Kasumi-1 (cell line): ENCODE measurements at places on chromosomes 7 and 10.

DNA sequence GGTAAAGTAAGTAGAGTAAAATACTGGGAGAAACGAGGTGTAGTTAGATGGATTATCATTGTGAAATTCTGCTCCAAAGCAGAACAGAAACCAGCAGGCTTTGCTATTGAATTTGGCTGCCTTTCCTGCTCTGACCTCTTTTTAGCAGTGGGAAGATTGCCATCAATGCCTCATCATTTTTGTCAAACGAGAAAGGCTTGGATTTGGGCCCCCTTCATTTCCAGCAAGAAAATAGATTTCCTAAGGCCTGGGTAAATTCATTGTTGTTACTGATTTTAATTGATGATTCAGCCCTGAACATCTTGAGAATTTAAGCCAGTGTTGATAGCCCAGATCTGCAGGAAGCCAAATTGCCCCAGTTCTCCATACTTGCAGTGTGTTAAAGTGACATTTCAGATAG lies 35.2 kb upstream of the ASAH2 start:
- no peak for DNase-seq

- DNase-seq = no peak
Measured at GRCh38 chr10:132480356-132480755, 57.2 kb upstream of the INPP5A start.

DNA sequence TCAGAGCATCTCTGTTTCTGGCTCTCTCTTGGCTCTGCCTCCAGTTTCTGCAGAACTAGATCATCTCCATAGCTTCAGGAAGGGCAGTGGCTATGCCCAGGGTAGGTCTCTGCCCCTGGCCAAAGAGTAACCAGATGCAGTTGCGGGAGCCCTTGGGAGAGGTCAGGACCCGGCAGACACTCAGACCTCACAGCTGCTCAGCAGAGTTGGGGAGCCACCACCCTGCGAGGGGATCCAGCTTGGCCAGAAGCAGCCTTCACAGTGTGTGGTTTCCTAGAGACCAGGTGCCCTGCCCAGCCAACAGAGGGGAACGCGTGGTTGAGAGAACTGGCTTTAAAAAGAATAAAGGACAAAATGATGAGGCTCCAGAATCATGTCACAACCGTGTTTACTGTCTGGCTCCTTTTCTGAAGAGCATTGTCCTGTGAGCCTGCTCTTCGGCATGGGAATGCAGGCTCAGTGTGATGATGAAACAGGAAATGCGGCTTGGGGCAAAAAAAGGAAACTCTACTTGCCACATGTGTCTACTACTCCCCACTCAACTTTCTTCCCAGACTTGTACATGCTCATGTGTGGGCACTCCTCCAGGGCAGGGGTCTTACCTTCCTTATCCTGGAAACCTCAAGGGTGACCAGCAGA lies 243.1 kb downstream of the INHBA start:
- peak; percentile 79 for DNase-seq

GRCh38 chr10:132591166-132591971 lies 53.8 kb downstream of the INPP5A start:
- no peak for DNase-seq

DNA sequence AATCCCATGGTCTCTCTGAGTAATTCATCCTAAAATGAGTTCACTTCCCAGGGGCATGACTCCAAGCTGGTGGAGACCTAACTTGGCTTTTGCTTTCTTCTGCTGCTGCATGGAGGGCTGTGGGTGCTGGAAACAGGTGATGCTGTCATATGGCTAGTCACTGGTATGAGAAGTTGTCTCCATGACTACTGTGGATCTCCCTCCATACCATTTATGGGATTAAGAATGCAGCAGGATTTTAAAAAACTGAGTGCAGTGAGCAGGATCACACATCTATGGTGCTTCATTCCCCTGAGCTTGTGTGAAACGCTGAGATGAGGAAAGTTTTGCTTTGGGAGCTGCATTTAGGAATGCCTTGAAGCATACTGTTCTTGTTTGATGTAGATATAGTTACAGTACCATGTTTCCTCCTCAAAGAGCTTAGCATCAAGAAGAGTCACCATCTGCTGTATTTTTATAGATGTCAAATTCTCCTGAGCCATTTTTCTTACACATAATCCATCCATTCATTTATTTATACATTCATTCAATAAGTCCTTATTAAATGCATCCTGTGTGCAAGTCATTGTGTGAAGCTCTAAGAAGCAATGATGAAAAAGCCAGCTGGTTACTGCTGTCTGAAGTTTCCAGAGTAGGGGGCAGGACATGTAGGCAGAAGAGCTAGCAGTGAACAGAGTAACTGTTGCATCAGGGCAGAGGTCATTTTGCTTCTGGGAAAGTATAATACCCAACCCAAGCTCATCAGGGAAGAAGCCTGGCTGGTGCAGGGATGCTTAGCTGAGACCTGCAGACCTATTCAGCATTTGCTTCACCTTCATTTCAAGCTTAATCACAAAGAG lies 534.8 kb downstream of the AUTS2 start:
- no peak for DNase-seq

- no peak for DNase-seq
Measured at GRCh38 chr7:80154656-80155333, 20.2 kb downstream of the GNAI1 start.

GRCh38 chr10:6343305-6344010 lies 140.7 kb downstream of the PFKFB3 start:
- no peak for DNase-seq

DNA sequence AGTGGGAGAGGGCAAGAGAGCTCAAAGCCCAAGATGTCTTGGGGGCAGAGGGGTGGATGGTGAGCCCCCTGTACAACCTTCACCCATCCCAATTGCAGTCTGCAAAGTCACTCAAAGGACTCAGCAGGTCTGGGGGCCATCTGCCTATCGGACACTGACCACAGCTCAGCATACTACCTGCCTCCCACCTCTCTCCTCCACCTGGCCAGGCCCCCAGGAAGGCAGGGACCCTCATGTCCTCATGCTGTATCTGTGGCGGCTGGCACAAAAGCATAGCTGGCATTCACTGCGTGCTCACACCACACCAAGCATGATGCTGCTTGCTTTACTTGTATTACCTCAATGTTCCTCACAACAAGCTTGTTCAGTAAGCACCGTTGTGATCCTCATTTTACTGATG lies 16.2 kb upstream of the CRHR2 start:
- DNase-seq = no peak

DNA sequence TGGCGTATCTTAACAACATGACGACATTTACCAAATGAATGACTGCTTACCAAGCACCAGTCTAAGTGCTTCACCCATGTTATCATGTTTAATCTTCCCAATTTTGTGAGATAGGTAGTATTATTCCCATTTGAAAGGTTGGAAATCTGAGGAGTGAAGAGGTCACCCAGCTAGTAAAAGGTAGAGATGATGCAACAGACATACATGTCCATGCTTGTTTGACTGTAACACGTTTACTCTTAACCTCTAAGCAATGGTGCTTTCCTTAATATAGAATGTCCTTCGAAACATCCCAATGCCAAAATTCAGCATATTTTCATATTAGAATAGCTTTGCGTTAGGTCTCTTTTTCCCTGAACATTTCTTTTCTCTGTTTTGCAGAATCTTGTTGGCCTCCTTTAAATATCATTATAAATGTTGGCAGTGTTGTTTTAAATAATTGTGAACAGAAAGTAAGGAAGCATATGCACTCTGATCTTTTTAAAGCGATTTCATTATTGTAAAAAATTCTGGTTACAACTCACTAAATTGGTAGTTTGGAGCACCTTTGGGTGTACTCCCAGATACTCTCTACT lies 722.8 kb downstream of the AUTS2 start:
- no peak for DNase-seq

DNA sequence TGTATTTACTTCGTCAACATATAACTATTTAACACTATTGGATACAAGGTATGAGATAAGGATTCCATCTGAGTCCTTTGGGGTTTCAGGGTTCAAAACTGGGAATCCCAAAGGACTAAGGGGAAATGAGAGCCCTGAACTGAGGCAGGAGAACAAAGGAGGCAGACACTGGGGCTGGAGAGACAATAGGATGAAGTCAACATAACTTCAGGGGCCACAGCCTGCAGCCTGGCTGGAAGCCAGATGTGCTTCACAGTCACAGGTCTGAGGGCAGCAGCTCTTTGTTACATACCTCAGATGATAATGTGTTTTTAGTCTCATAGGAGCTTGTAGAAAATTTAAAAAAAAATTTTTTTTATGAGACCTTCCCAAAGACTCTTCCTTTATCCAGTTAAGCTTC lies 73.3 kb downstream of the NRF1 start:
- no peak for DNase-seq

- DNase-seq = no peak
Measured at GRCh38 chr7:102841290-102841689, 71.5 kb upstream of the LRRC17 start.

DNA sequence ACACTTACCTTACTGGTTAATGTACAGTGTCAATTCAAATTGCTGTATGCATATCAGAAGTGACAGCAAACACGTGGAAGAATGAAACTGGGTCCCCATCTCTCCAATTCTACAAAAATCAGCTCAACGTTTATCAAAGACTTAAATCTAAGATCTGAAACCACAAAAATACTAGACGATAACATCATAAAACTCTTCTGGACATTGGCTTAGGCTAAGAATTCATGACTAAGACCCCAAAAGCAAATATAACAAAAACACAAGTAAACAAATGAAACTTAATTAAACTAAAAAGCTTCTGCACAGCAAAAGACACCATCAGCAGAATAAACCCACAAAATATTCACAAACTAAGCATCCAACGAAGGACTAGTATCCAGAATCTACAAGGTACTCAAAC lies 35.9 kb upstream of the PFKP start:
- DNase-seq = no peak

DNA sequence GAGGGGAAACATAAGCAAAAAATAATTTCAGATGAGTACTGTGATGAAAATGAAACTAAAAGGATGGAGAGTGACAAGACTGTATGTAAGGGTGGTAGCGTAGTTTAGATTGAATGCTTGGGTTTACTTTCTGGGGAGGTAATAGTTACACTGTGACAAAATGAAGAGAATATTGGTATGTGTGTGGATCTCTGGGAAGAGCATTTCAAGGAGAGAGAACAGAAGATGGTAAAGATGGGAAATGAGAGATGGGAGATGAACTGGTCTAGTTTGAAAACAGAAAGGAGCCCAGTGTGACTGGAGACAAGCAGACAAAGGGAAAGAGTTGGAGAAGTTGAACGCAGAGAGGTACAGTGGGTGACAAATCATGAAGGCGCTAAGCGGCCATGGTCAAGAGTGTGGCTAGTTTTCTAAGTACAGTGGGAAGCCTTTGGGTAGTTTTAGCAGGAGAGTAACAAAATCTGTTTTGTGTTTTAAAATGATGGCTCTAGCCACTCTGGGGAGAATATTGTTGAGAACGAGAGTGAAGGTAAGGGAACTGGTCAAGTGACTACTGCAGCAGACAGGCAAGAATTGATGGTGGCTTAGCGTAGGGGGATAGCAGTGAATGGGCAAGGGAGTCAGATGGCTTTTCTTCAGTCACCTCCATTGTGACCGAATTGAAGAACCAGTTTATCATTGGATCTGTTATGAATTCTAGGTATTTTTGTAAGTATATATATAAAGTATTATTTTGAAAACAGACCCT lies 22.6 kb downstream of the PALS2 start:
- DNase-seq = no peak

GRCh38 chr10:90745565-90745964 lies 112.3 kb downstream of the HTR7 start:
- DNase-seq = no peak

DNA sequence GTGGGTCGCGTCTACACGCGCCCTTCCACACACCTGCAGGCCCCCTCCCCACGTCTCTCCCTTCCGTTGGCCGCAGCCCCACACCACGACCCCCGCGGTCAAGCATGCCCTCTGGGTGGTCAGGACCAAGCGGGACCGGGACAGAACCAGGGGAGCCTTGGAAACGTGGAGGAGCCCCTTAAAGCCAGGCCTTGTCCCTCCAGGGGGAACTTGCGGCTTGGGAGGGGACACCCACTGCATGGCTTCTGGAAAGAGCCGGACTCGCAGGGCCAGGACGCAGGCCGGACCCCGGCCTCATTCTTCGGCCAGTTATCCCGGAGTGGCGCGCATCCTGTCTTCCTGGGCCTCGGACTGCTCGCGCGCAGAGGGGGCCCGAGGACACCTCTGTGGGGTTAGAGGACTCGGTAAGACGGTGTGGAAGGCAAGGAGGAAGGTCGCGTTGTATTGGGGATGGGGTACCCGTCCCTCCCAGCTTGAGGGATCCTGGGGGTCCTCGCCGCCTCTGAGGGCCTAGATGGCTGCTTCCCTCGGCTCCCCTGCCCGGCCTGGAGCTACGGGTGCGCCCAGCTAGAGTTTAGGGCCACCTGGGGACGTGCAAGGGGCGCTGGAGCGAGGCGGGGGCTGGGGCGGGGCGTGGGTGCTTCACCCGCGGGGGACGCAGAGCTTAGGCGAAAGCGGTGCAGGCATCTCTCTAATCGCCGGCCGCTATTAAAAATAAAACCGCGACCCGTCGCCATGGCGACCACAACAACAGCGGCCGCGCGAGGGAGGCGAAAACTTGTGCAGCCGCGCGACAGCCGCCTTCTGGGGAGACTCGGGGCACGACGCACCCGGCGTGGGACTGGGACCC lies 1.8 kb upstream of the PDGFA start:
- no peak for DNase-seq

DNA sequence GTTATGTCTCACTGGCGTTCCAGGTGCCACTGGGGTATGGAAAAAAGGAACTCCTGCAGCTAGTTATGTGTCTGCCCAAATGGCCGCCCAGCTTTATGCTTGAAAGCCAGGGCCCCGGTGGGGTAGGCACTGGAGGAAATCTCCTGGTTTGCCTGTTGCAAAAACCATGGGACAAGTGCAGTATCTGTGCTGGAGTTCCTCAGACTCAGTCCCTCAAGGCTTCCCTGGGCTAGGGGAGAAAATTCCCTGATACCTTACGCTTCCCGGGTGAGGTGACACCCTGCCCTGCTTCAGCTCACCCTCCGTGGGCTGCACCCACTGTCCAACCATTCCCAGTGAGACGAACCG lies 90.3 kb upstream of the CDK6 start:
- DNase-seq = no peak

- peak; percentile 85 for DNase-seq
Measured at GRCh38 chr7:50416527-50417182, 33.5 kb downstream of the FIGNL1 start.

DNA sequence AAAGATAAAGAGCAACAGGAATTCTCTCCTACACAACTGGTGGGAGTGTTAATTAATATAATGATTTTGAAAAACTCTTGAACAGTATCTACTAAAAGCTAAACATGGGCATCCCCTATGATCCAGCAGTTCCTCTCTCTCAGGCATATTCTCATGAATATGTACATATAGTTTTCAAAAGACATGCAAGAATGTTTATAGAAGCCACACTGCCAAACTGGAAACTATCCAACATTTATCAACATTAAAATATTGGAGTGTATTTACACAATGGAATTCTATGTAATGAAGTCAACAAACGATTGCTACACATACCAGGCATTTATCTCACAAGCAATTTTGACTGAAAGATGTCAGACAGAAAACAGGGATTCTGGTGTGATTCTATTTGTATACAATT lies 404.5 kb upstream of the ANKRD30A start:
- no peak for DNase-seq

- no peak for DNase-seq
Measured at GRCh38 chr10:28468707-28469483, 64.0 kb upstream of the WAC start.

DNA sequence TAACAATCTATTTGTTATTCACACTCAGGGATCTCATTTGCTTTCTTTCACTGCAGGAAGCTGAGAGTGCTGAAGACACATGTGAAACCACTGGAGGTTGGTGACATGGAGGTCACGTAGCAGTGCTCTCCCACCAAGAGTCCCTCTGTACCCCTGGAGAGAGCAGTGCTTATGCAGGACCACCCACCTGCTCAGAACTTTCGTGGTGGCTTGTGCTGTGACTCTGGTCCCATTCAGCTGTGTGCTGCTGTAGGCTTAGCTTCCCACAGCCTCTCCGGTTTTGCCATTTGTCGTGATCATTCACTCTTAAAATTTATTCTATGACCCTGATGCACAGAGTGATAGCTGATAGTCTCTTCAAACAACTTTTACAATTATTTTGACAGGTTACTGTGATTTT lies 96.0 kb upstream of the RSU1 start:
- DNase-seq = no peak
